AG04450 (cell line): ENCODE measurements at places on chromosomes 3 and 15. TPM values are rescaled to one million over a fixed set of nuclear protein-coding genes. Genes with fewer than 3 reads are reported as not detected.
A peak's percentile ranks its signal among the peaks of the same experiment; 100 is the strongest.

Gene GOLGA8G
- polyA plus RNA-seq = not detected in 2 replicates

GRCh38 chr3:156691920-156692319, 17.5 kb downstream of the TIPARP start:
- peak; percentile 45 for DNase-seq

GRCh38 chr3:111538681-111539083, 3.3 kb upstream of the CD96 start:
- no peak for DNase-seq

Gene SH2D7
- polyA plus RNA-seq = 0.04 TPM in 1 of 2 replicates, not detected in the other

- DNase-seq = no peak
Observed at GRCh38 chr15:67399925-67400324, 121.0 kb upstream of the C15orf61 start.

- DNase-seq = no peak
Observed at GRCh38 chr15:83435782-83436181, 11.4 kb upstream of the SH3GL3 start.

- no peak for DNase-seq
Observed at GRCh38 chr3:145620486-145620885, 540.5 kb downstream of the PLOD2 start.

- no peak for DNase-seq
Observed at GRCh38 chr3:38268087-38268486, 2.5 kb downstream of the SLC22A13 start.

GRCh38 chr15:39124155-39124552, 456.7 kb upstream of the THBS1 start:
- no peak for DNase-seq

- DNase-seq = no peak
Observed at GRCh38 chr15:64146041-64146440, 5.5 kb upstream of the SNX22 start.

DNA sequence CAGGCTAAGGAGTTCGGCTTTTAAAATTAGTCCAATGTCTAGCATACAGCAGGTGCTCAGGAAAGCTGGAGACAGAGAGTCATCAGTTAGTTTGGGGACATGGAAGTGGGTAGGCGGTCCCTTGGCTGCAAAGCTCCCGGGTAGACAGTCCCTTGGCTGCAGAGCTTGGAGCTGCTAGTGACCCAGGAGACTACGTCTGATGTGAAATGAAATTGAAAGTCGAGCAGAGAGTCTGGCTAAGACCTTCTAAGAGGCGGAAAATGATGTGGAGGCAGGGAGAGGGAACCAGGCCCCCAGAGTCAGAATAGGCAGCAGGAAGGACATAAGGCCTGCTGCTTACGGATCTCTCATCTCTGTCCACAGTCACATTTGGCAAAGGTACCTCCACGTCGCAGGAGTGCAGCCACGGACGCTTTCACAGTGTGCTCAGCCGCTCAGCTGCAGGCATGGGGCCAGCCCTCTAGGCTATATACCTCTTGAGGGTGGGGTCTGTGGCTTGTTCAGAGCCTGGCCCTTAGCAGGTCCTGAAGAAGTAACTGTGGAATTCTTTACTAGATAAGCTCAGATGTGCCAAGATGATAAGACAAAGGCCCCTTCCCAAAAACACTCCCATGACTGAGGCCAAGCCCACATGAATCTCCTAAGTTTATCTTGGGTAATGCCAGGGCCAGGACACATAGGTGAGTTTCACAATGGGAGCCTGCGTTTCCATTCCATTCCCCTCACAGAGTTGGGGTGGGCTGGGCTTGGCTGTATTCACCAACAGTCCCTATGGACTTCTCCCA, 131.7 kb downstream of the XXYLT1 start:
- no peak for DNase-seq

DNA sequence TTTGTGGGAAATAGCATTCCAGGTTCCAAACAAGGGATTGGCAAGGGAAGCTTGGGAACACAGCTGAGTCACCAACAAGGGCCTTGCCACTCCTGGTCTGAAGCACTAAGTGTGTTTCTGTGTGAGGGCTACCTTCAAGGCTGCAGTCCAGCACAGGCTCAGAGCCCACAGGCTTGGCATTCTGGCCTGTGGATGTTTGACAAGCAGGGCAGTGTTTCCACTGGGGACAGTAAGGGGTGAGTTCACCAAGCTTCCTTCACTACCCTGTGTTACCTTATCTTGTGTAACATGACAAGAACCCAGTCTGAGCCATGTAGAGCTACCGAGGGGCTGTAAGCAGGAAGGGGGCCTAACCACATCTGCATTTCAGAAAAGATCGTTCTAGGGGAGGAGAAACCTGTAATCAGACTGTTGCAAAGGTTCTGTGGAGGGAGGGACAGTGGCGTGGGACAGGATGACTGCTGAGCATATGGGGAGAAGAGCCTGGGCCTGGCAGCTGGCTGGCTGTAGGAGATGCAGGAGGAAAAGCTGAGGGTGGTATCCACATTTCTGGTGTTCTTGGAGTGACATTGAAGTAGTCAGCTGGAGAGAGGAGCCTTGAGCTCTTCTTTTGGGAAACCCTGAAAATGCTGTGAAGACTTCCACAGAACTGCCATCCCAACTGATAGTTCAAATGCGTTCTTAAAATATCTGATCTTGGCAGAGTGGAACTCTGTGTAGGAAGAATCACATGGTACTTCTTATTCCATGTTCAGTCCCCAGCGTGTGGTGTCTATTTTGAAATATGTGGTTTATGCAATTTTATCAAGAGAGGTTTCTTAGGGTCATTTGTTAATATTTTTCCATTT, 61.3 kb downstream of the CTDSPL start:
- DNase-seq = no peak

Gene SERPINI2
- not detected in 2 replicates for polyA plus RNA-seq

Gene ALDH1A2
- 0.68 and 0.77 TPM in 2 replicates for polyA plus RNA-seq
